ENCODE measurements at places on chromosomes 6 and 20. TPM values are rescaled to one million over a fixed set of nuclear protein-coding genes. Genes with fewer than 3 reads are reported as not detected.

Gene MTHFD1L
- 7.7 TPM for total RNA-seq

Gene RHAG
- 345 TPM for total RNA-seq

DNA sequence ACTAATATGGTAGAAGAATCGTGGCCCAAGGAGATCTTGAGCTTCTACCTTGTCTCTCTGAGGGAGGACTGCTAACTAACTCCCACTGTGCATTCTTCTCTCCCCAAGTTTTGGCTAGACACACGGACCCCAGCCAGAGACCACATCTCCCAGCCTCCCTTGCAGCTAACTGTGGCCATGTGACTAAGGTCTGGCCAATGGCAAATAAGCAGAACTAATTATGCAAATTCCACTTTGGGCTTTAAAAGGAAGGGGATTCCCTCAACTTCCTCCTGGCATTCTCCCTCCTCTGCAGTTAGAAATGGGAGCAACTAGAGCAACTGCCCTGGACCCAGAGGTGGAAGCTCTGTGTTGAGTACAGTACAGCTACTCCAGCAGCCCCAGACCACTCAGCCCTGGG, 15.4 kb downstream of the BPIFA2 start:
- DNase-seq = no peak

GRCh38 chr6:143015300-143015706, 45.4 kb upstream of the AIG1 start:
- no peak for DNase-seq

GRCh38 chr6:20211941-20212391, 303 bp downstream of the MBOAT1 start:
- DNase-seq = no peak

GRCh38 chr6:144730088-144730645, 445.0 kb downstream of the UTRN start:
- DNase-seq = no peak

- no peak for DNase-seq
Observed at GRCh38 chr6:7993952-7994351, 70.2 kb downstream of the BLOC1S5 start.
